ENCODE measurements at places on chromosomes 7 and 10. TPM values are rescaled to one million over a fixed set of nuclear protein-coding genes. Genes with fewer than 3 reads are reported as not detected.

DNA sequence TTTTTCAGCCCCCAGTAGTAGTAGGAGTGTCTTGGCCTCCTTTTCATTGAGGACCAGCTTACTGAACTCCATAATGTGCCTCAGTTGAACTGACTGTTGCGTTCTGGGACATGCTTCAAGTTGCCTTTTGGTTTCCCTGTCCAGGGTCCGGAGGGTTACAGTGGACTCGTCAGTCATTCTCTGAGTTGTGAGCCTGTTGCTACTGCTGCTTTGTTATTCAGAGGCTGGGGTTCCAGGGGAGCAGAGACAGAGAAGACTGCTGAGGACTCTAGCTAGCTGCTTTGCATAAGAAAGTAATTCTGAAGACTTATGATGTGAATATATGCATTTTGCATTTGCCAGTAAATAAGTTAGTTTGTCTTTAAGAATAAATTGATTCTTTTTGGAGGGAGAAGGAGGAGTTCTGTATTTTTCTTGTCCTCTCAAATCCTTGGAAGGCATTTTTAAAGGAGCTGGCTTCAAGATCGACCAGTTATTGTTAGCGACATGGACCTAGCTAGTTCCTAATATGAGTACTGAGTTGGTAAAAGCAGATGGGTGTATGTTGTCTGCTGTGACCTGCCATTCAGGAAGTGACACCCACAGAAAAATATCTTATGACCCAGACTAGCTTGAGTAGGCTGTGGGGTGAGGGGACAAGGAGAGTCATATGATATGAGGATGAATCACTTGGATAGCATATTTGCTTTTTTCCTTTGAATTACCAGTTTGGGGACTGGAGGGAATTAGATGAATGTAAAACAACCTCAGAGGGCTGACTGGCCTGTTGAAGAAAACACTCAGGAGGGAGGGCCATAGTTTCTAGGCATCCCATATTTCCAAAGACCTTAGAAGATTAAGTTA is 8.3 kb downstream of the PI4K2A start:
- H3K4me1 ChIP-seq = no peaks in the 10 kb centered on the region
- no peak for DNase-seq
- peaks cover 26% of the 10 kb centered on the region for H3K36me3 ChIP-seq
- H3K4me3 ChIP-seq = no peak overlapping the region

DNA sequence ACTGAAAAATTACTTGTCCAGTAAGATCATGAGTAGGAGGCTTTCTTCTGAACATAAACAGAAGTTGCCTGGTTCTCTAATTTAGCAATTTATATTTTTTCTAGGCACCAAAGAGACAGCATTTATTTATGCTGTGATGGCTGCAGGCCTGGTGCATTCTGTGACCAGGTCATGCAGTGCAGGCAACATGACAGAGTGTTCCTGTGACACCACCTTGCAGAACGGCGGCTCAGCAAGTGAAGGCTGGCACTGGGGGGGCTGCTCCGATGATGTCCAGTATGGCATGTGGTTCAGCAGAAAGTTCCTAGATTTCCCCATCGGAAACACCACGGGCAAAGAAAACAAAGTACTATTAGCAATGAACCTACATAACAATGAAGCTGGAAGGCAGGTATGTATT is 2.8 kb downstream of the WNT16 start:
- H3K4me1 ChIP-seq = peaks cover 14% of the 10 kb centered on the region
- H3K27me3 ChIP-seq = peaks cover 28% of the 10 kb centered on the region
- H3K36me3 ChIP-seq = no peaks in the 10 kb centered on the region
- no peak for DNase-seq
- no peak overlapping the region for H3K4me3 ChIP-seq

GRCh38 chr10:119425102-119425880 is 117.2 kb downstream of the RGS10 start:
- H3K36me3 ChIP-seq = peaks cover 66% of the 10 kb centered on the region
- no peaks in the 10 kb centered on the region for H3K27me3 ChIP-seq
- H3K4me3 ChIP-seq = no peak overlapping the region
- peaks cover 12% of the 10 kb centered on the region for H3K4me1 ChIP-seq
- no peak overlapping the region for H3K27ac ChIP-seq
- DNase-seq = no peak

GRCh38 chr10:47339759-47340607 is 8.2 kb upstream of the RBP3 start:
- DNase-seq = no peak
- no peaks in the 10 kb centered on the region for H3K4me1 ChIP-seq
- no peak overlapping the region for H3K27ac ChIP-seq
- no peak overlapping the region for H3K4me3 ChIP-seq

- H3K27me3 ChIP-seq = no peaks in the 10 kb centered on the region
- no peak overlapping the region for H3K27ac ChIP-seq
- H3K4me1 ChIP-seq = no peaks in the 10 kb centered on the region
- no peak for DNase-seq
- no peak overlapping the region for H3K4me3 ChIP-seq
Measured at GRCh38 chr10:94902080-94902479, 36.4 kb upstream of the CYP2C9 start.

GRCh38 chr7:116169060-116169459 is 41.3 kb upstream of the TES start:
- no peak overlapping the region for H3K27ac ChIP-seq
- no peaks in the 10 kb centered on the region for H3K27me3 ChIP-seq
- no peaks in the 10 kb centered on the region for H3K36me3 ChIP-seq

DNA sequence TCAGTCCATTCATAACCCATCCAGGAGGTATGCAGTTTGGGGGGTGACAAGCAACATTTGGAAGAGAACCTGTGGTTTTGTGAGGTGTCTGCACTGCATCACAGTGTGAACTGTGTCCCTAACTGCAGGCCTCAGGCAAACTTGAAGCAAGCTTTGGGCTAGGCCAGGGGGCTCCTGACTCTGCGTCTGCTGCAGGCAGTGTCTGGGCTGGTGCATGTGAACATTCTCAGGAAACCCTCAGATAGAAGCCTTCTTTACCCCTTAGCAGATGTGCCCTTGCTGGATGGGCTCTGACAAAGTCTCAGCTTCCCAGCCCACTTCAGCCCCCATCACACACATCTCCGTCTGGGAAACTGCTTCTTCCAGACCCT is 61.0 kb downstream of the VIPR2 start:
- H3K36me3 ChIP-seq = no peaks in the 10 kb centered on the region
- H3K4me3 ChIP-seq = no peak overlapping the region
- H3K4me1 ChIP-seq = no peaks in the 10 kb centered on the region
- H3K27ac ChIP-seq = no peak overlapping the region

ADCYAP1R1 gene
- total RNA-seq = 7.8 TPM
